Hypothalamus (tissue), 51 donors: ENCODE measurements at places on chromosomes 11 and 22.

DNA sequence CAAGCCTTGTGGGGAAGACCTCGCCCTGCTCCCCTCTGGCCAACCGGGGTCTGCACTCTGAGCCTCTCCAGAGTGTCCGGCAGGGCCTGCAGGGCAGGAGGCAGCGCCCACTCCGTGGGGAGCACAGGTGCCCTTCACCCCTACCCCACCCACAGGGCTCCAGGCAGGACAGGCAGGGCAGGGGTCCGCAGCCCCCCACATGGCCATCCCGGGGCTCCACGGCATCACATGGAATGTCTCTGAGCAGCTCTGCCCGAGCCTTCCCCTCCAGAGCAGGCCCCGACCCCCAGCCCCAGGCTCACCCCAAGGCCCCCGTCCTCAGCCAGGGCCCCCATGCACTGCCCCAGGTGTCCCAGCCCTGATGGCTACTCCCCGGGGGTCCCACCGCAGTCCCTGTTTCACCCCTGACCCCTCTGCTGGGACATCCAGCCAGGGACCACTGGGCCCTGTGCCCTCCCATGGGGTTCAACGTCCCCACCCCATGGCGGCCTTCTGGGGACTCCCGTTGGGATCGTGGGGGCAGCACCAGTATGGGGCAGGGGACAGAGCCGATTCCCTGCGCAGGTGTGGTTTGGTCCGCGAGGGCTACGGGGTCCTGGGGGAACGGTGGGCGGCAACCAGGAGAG lies 77.7 kb downstream of the BRD1 start:
- DNase-seq = no peak

DNA sequence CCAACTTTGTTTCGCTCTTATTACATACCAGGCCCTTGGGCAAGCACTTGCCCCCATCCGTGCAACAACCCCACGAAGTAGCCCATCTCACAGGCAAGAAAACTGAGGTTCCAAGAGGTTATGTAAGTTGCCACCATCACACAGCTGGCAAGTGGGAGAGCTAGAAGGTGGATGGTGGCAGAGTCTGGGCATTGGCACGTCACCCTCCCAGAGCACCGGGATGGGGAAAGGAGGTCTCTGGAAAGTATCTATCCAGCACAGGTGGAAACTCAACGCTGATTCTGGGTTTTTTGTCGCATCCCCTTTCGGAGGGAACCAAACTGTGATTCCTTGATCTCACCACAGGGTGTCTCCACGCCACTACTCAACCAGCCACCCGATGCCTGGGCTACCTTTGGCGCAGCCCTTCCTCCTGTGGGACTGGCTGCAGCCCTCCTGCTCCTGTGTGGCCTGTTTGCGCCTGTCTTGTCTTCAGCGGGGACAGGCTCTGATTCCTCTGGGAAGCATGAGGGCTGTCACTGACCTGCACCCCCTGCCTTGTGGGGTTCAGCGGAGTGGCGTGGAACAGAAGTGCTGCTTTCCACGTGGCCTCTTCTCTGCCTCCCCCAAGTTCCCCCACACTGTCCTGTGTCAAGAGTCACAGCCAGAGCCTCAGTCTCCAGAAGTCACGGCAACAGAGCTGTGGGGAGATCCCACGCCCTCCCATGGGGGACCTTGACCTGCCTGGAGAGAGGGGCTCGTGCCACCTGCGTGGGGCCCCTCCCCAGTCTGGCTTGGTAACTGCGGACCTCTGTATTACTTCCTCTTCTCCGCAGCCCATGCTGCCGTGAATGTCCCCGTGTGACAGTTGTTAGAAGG lies 34.4 kb upstream of the TRIM29 start:
- DNase-seq = peak; percentile 57

GRCh38 chr11:6962141-6962540 lies 35.9 kb downstream of the ZNF215 start:
- no peak for DNase-seq

- DNase-seq = no peak
Measured at GRCh38 chr22:38213990-38214301, 12.2 kb downstream of the MAFF start.

DNA sequence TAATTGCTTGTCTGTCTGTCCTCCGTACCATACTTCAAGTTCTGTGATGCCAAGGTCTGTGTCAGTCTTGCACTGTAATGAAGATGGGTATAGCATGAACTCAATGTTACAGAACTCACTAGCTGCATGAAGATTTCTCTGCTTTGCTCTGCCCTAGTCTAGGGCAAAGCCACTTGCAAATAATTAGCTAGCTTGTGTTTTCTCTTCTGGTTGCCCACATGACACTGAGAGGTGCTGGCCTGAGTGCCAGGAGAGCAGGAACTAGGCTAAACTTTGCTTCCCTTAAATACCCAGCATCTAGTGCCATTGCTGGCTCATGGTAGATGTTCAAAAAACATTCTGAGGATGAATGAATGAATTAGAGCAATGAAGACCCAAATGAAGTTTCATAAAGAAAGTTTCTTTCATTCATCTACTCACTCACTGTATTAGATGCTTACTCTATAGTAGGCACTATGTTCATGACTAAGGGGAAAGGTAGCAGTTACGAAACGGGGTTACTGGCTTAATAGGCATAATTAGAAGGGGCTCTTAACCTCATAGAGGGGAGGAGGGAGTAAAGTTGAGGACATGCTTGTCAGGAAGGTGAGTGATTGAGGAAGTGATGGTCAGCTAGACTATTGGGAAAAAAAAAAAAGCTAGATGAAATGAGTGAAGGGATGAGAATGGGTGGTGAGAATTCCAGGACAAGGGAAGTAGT lies 4.4 kb upstream of the ENDOD1 start:
- no peak for DNase-seq

- no peak for DNase-seq
Measured at GRCh38 chr11:13535819-13536218, 40.0 kb upstream of the PTH start.

- DNase-seq = no peak
Measured at GRCh38 chr11:11864803-11865202, 23.0 kb downstream of the USP47 start.

GRCh38 chr11:56910046-56910773 lies 78.5 kb upstream of the OR5AK2 start:
- no peak for DNase-seq

DNA sequence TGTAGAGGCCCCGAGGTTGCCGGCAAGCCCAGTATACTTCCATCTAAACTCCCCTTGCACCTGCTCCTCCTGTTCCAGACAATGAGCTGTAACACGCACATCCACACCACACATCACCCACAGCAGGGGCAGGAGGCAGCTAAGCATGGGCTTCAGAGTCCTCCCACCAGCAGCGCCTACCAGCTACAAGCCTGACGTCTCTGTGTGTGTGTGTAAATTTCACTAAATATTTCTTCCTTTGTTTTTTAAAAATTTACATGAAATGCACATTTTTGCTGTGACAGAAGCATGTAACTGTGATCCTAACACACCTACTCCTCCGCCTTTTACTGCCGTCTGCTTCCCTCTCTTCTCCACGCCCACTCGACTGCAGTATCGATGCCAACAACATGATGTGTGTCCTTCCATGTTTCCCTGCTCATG lies 29.4 kb upstream of the PACSIN2 start:
- no peak for DNase-seq

- no peak for DNase-seq
Measured at GRCh38 chr11:66462911-66463310, 3.8 kb upstream of the PELI3 start.

- no peak for DNase-seq
Measured at GRCh38 chr11:68817554-68817953, 24.2 kb downstream of the CPT1A start.

DNA sequence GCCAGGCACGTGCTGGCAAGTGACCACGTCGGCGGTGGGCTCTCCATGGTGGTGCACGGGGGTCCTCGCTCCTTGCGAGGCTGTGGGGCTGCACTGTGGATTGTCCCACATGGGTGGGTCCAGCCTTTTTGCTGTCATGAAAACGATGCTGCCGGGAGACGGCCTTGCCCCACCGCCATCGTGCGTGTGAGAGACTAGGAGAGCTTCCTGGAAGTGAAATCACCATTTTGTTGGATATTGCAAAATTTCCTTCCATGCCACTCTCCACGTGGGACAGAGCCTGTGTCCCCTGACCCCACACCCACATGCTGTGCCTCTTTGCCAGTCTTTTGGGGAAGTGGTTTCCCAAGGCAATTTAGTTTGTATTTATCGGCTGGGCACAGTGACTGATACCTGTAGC lies 18.2 kb upstream of the GRAMD4 start:
- no peak for DNase-seq

GRCh38 chr11:19811380-19811779 lies 98.7 kb downstream of the NAV2 start:
- DNase-seq = no peak

DNA sequence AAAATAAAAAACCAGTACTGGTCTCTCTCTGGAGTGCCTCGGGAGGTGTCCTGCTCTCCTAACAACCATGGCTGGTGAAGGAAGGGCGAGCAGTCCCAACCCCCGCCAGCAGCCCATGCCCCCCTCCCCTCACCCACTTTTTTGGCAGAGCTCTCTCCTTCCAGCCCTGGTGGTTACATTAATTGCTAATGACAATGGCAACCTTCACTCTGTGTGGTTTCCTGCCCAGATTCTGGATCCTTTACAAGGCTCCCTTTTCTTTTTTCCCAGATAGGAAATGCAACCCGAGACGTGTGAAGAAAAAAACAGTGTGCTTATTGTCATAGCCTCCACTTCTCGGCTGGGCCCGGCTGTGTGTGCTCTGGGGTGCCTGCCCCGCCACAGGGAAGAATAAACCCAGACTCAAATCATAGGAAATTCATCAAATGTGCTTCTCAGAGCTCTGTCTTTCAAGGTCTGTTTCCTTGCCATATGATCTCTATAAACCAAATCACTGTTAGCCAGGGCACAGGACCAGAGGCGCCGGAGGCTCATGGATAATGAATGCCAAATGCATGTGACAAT lies 513.0 kb downstream of the SOX6 start:
- no peak for DNase-seq

DNA sequence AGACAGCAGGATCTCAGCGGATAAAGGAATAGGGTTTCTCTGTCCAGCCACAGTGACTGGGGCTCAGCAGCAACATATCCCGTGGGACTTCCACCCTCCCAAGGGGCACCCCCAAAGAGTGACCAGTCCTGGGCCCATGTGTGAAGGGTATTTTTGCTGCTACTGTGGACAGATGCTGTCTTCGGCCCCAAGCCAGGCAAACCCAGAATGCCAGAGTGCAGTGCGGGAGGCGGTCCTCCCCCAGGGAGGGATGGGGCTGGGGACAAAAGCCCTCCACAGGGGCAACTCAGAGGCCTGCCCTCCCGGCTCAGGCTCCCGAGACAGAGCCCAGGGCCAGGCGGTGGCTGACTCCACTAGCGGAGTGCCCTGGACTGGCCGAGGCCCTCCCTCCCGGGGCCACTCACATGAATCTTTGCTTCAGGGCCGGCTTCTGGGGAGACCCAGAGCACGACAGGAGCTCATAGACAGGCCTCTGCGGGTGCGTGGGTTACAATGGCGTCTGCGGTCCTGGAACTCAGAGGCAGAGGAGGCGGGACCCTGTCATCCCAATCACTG lies 34.7 kb upstream of the WNT7B start:
- DNase-seq = no peak

DNA sequence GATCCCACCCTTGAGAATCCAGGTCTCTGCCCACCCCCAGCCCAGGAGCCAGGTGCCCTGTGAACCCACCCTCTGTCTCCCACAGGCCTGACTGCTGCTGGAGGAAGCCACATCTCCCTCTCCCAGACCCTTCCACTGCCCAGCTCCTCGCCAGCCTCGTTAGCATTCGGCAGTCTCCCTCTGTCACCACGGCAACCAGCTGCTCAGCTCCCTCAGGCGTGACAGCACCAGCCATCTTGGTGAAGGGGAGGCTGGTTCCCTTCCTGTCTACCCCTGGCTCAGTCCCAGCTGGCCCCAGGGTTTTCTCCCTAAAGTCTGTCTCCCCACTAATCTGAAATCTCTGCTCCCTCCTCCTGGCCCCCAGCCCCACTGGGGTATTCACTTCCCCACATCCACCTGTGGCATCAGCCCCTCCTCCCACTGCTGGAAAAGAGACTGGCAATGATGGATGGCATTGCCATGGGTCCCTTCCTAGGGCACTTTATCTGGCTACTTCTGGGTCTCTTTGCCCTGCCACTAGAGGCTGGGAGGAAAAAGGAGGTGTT lies 28.1 kb downstream of the NRXN2 start:
- peak; percentile 53 for DNase-seq

GRCh38 chr11:96191752-96192151 lies 151.2 kb downstream of the MAML2 start:
- DNase-seq = no peak

- peak; percentile 84 for DNase-seq
Measured at GRCh38 chr11:114159802-114160632, 100.5 kb downstream of the ZBTB16 start.

GRCh38 chr11:31816468-31817053 lies 5.4 kb upstream of the PAX6 start:
- no peak for DNase-seq

DNA sequence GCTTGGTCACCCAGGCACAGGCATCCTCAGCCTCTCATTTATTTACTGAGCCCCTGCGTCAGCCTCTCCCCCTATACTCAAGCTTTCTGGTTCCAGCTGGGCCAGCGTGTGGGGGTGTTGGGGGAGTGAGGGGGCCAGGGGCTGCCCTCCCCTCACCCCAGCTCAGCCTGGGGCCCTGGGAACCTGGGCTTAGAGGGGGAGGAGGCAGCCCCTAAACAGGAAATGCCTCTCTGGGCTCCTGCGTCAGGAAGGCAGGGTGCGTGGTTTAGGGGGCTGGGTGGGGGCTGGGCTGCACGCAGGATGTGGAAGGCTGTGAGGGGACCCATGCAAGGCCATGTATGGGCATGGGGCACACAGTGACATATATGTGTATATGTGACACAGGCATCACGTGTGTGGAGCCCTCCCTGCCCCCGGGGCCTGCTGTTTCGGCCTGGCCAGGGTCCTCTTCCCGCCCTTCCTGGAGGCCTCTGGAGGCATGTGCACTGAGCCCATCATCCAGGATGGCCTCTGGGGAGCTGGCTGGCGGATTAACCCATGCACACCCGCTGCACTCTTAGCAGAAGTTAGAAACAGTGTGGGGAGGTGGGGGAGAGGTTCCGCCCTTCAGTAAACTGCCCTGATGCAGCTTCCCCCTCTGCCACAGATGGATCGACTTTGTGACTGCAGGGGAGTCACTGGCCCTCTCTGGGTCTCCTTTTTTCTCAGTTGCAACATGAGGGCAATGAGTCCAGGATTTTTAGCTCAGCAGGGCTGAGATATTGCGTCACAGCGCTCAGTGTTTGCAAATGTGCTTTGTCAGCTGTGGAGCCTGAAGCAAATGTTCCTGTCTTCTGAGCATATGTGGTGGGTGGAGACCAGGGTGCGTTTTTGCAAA lies 1.1 kb upstream of the CD248 start:
- DNase-seq = no peak

DNA sequence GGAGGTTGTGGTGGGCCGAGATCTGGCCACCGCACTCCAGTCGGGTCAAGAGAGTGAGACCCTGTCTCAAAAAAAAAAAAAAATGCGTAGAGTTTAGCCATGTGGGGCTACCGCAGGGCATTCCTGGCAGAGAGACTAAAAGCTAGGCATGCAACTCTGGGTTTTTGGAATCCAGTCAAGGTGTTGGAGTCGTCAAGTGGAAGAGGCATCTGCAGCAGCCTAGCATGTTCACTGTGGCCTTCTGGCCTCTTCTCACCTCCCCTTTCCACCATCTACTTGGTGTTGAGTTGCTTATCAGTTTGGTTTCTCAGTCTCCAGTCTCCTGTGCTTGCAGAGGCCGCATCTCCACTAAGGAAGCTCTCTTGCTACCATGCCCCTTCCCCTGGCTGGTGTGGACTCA lies 572.5 kb downstream of the NTM start:
- no peak for DNase-seq
